Vagina (tissue), 2 donors: ENCODE measurements at places on chromosomes 2 and 18.

GRCh38 chr2:16750175-16750924 is 84.7 kb upstream of the CYRIA start:
- no peak for DNase-seq

- DNase-seq = peak; percentile 31
Measured at GRCh38 chr2:30770816-30771576, 36.2 kb downstream of the CAPN13 start.

GRCh38 chr2:142065700-142066099 is 65.1 kb downstream of the LRP1B start:
- DNase-seq = no peak

- DNase-seq = no peak
Measured at GRCh38 chr18:55633032-55633431, 45.0 kb upstream of the TCF4 start.

- no peak for DNase-seq
Measured at GRCh38 chr2:173240083-173240482, 114.6 kb upstream of the CDCA7 start.

DNA sequence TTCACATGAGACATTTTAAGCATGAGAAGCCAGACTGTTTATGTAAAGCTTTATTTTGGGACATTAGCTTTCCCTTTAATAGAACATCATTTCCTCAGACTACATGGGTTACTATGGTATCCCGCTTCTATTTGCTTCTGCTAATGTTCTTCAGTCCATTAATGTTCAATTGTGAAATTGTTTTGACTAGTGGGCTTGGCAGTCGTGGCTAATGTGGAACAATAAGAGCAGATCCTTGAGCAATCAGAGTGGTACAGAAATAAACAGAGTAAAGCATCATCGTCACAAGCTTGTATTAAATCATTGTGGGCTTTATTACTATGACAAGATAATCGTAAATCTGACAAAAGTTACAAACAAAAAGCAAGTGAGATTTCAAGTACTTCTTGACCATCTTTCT is 60.2 kb downstream of the PDE1A start:
- DNase-seq = no peak

- DNase-seq = no peak
Measured at GRCh38 chr2:214607051-214607450, 196.2 kb downstream of the VWC2L start.

GRCh38 chr2:112836695-112837117 is at the start of gene IL1B:
IL1B (minus strand) TSS chr2:112836779; CDS start chr2:112836229, 550 bp downstream.
- no peak for DNase-seq

GRCh38 chr18:63368611-63369010 is 1.6 kb upstream of the KDSR start:
- DNase-seq = no peak

DNA sequence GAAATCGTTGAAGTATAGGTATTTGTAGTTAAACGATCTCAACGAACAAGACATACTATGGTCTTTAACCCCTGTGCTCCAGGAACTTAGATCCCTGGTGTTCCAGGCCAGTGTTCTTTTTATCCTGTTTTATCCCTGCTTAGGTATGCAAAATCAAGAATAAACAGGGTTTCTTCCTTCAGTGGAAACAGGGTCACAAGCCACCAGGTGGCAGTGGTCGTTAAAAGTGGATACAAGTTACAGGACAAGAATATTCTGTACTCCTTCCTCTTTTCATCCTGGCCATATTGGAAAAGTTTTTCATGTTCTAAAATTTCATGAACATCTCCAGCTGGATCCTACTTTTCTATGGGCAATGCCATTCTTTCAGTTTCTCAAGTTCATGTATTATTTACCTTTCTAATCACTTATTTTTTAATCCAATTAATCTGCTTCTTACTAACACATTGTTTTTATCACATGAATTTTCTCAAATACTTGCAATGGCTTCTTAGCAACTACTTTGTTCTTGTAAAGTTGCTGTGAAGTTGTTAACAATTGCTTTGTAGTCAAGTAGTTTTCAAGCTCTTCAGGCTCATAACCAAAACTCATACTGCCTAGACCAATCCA is 16.4 kb upstream of the HNMT start:
- no peak for DNase-seq

GRCh38 chr2:134717286-134718022 is 1.3 kb downstream of the TMEM163 start:
- DNase-seq = no peak

GRCh38 chr2:98573426-98573825 is 34.9 kb downstream of the COA5 start:
- no peak for DNase-seq

GRCh38 chr2:127864877-127865276 is 6.9 kb upstream of the POLR2D start:
- no peak for DNase-seq

GRCh38 chr18:37535968-37536367 is 29.6 kb downstream of the CELF4 start:
- DNase-seq = no peak

GRCh38 chr2:201298462-201299052 is 38.2 kb downstream of the CASP8 start:
- DNase-seq = no peak

GRCh38 chr2:71207601-71208000 is 19.3 kb downstream of the PAIP2B start:
- DNase-seq = no peak

DNA sequence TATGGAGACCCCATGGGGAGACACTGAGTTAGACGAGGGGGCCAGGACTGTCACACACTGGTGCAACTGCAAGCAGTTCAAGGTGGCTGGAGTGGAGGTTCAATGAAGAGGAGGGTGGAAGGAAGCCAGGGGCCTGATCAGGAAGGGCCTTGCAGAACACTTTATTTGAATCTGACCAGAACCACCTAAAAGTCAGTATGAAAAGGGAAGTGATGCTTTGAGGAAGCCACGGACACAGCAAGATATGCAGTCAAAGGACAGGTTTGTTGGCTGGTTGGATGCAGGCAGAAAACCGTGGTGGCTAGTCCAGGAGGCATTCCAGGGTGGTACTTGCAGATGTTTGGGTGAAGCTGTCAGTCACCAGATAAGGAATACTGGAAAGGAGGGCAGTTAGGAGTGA is 3.5 kb upstream of the FAM124B start:
- DNase-seq = no peak

GRCh38 chr2:214853906-214854305 is 44.4 kb upstream of the BARD1 start:
- no peak for DNase-seq

GRCh38 chr2:215847056-215847455 is 166.3 kb downstream of the MREG start:
- no peak for DNase-seq

- no peak for DNase-seq
Measured at GRCh38 chr2:19764998-19765397, 136.8 kb downstream of the TTC32 start.

GRCh38 chr2:44955593-44956392 is 14.3 kb downstream of the SIX3 start:
- DNase-seq = no peak

DNA sequence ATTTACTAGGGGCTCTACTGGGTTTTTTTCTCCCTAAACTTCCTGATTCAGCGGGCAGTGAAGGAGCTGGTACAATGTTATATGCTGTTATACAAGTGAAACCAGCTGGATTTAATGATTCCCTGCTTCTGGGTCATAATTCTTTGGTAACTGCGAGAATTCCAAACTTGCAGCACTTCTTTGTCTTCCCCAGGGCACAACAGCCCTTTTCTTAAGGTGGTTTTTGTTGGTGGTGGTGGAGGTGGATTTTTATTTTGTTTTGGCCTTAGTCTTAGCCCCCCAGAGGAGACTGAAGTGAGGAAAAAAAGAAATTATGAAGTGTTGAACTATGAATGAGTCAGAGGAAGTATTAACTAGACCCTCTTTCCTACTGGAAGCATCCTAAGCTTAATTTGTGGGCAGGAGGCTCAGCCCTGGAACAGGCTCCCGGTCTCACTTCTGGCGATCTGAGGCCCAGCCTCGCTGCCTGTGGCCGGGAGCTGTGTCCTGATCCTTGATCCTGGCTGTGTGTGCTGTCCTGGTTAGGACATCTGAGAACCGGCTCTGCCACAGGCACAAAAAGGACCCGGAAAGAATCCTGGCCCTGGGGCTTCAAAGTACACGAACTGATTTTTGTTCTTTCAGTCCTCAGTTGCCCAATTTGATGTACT is 141.9 kb downstream of the LYPD6B start:
- no peak for DNase-seq

DNA sequence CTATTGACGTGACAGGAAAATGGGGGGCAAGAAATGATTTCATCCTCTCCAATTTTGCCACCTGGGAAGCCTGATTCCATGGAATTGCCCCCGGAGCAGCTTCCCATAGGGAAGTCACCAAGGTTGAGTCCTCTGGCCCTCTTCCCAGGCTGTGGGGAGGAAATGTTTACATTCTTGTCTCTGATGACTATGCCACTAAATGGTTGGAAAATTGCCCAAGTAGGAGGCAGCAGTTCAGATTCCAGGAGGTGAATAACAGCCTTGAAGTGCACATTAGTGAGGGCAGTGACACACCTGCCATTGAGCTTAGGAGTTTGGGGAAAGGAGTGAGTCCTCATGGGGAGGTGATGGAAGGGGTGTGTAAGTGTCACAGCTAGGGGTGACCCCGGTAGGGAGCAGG is 449.2 kb upstream of the DCC start:
- no peak for DNase-seq

DNA sequence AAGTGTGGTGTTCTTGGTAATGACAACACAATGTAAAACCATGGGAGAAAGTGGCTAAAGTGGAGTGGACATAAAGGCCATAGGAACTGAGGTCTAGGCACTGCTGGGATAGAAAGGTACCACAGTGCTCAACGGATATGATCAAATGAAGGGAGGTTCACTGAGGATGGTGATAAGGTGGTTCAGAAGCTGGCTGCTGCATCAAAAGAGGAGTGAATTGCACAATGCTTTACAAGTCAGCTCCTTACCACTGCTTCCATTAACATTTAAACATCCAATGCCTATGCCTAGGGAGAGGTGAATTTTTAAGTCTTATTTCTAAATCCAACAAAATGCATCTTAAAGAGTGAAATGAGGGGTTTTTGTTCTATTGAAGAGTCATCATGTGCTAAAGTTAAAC is 100.1 kb upstream of the ITGB6 start:
- DNase-seq = no peak

DNA sequence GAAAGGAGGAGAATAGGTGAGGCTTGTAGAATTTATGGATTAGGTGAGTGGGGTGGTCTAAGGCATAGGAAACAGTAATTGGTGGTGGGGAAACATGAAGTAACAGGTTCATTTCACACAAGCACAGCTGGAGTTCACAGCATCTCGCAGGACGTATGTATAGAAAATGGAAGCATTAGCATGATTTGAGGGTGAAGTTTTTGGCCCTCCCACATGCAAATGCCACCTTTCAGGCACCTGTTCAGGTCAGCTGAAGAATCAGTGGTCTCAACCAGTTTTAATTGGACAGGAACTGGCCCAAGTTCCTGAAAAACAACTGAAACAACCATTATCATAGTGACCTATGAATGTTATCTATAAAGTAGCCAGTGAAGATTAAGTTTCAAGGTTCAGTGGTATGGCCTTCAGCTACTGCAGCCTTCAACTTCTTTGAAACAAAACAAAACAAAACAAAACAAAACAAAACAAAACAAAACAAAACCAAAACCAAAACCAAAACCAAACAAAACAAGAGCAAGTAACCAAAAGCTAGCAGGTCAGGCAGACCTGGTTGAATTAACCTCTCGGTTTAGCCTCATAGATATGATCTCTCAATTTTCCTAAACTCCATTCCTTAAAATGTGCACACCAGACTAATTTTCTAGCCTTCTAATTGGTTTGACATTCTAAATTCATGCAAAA is 102.1 kb upstream of the SPHKAP start:
- DNase-seq = no peak

- no peak for DNase-seq
Measured at GRCh38 chr2:99468155-99468554, 21.7 kb downstream of the REV1 start.

DNA sequence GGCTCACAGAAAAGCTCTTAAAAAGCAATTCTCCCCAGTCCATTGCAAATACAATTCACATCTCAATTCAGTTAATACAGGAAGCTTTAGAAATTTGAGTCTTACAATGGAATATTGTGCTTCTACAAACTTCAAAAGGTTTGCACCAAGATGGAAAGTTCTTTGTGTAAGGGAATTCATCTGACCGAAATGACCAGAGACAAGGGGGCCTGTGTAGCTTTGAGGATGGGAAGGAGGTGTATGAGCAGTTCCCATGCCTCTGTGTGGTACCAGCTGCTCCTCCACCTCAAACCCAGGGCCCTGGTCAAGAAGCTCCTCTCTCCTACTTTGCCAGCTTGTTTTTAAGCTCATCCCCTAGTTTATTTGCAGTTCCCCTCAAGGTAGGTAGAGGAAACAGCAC is 312.8 kb upstream of the PKDCC start:
- no peak for DNase-seq

- no peak for DNase-seq
Measured at GRCh38 chr2:218310853-218311540, 18.7 kb upstream of the TMBIM1 start.
